ENCODE measurements at places on chromosomes 11 and 22.

- no peak for DNase-seq
These were observed 109.2 kb downstream of the FAM76B start for GRCh38 chr11:95680169-95680929.

GRCh38 chr11:5783255-5783654 lies at the start of gene OR52N5:
OR52N5 (minus strand) TSS chr11:5783355; CDS start chr11:5778634, 4,721 bp downstream.
- DNase-seq: no peak

- no peak for DNase-seq
These were observed 15.9 kb downstream of the CHID1 start for GRCh38 chr11:894575-895201.

GRCh38 chr22:16922076-16922475 lies 85.9 kb downstream of the GAB4 start:
- DNase-seq: no peak

GRCh38 chr11:97463891-97464290 lies 1074.1 kb downstream of the JRKL start:
- DNase-seq: no peak

GRCh38 chr11:119107538-119108145 lies 498 bp downstream of the C2CD2L start:
- no peak for DNase-seq

GRCh38 chr11:44305470-44306051 lies 4.4 kb downstream of the ALX4 start:
- no peak for DNase-seq

DNA sequence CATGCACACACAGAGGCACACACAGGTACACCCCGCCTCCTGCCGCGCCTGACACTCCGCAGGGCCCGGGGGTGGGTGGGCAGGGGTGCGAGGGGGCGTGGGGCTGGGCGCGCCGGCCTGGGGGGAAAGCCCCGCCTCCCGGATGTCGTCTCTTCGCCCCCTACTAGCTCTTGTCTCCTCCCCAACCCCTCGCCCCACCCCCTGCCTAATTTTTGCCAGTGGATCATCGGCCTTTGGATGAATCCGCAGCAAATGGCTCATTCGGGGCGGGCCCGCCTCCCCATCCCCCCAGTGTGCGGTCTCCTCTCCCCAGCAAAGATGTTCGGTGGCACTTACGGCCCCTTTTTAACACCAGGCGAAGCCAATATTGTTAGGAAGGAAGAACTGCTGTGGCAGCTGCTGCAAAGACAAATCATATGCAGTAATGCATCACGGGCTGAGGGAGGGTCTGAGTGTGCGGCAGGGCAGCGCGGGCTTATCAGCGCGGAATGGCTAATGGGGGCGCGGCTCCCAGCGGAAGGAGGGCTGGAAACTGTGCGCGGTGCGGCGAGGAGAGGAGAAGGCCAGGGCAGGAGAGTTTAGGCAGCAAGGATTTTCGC lies 13.4 kb upstream of the NECTIN1 start:
- DNase-seq: no peak

DNA sequence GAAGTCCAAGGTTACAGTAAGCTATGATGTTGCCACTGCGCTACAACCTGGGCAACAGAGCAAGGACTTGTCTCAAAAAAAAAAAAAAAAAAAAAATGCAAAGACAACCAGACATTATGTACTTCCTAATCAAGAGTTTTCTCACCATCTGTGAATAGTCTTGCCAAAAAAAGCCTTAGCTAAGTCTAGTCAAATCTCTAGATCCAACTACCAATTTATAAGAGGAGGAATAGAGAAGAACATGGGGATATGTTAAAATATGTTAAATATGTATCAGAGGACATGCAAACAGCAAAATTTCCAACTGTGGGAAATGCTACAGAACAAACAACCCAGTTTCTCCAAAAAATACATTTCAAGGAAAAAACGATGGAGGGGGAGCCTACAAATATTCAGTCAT lies 45.6 kb downstream of the USP28 start:
- DNase-seq: no peak

DNA sequence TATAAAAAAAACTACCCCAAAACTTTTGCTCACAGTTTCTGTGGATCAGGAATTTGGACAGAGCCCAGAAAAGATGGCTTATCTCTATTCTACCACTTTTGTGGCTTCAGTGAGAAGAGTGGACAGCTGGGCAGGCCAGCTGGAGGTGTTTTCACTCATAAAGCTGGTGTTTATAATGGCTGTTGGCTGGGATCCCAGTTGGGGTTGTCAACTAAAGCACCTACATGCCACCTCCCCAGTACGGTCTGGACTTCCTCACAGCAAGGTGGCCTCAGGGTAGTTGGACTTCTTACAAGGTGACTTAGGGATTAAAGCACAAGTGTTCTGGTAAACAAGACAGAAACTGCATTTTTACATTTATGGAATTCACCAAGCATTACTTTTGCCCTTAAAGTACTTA lies 171.0 kb downstream of the NELL1 start:
- DNase-seq: no peak

DNA sequence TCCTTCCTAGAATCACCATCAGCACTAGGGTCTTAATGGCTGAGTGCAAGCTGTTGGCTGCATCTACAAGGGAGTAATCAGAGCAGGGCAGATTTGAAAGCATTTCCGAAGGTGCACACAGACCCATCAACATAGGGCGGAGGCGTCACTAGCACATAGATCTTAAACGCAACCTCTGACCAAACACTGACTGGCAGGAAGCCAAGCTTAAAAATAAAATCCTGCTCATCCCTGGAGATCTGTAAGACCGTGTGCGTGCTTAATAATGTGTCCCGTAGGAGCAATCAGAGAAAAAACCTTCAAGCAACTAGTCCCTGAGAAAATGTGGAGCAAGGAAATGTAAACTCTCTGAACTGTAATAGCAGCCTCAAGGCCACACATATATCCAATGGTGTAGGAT lies 470.5 kb downstream of the ETS1 start:
- no peak for DNase-seq

DNA sequence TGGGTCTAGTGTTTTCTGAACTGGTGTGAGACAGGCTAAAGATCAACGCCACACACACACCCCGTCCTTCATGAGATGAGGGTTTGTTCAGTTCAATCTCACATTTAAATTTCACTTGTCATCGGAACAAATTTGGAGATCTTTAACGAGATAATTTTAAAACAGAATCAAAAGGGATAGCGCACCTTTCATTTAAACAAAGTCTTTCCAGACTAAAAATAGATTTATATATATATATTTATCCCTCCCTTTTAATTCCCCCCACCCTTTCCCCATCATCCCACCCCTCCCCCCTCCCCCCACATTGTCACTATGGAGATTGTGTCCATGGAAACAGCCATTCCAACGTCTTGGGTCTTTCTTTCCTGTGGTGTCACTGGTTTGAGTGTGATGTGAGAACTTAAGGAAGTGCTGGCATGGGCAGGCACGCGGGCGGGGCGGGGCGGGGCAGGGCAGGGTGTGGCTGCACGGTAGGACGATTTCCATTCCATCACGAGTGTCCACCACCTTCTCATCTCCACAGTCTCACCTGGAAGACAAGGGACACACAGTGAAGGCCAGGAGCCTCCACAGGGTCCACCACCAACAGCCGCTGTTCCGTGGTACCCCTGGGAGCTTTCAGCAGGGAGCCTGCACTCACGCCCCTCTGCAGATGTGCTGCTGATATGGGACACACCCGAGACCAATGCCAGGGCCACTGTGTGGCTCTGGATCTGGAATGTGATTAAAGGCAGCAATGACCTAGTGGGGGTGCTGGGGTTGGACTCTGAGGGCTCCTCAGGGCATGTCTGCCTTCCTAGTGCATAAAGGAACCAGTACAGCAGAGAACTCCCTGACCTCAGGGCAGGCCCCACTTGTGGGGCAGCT lies 30.5 kb upstream of the CYP2D6 start:
- no peak for DNase-seq

DNA sequence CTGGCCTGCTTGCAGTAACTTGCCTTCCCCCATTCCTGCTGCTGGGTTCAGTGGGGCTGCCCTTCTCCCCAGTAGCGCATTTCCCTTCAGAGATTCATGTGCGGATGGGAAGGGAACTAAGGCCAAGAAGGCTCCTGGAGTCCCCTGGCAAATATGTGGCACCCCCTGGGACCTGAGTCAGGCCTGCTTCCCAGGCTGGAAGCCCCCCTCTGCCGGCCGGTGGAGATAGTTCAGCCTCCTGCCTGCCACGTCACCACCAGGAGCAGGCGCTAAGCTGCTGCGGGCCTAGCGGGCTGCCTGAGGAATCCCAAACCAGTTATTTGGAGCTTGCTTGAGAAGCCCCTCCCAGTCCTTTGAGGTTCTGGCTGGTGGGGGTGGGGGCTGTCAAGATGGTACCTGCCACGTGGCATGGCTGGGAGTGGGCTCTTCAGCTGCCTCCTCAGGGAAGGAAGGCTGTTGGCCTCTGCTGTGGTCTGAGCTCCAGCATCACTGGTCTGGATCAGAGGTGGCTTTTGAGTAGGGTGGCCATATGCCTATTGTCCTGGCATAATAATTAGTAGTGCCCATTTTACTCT lies 2.0 kb downstream of the SERPINH1 start:
- DNase-seq: peak; percentile 68

DNA sequence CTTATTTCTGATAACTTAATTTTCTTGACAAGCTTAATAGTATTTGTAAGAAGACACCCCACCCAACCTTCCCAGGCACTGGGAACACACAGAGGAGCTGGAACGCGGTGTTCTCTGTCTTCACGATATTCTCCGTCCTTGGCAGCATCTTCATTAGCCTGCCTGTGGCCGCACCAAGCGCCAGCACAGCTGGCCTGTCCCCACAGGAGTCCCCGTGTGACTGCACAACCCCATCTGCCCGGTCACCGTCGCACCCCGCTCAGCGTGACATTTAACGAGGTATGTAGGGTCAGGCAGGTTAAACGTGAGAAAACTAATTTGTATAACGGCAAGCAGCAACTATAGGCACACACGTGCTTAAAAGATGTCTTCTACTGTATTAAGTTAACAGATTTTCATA lies 293.3 kb downstream of the BRD1 start:
- peak; percentile 10 for DNase-seq

GRCh38 chr11:36056160-36056751 lies 112.4 kb downstream of the LDLRAD3 start:
- no peak for DNase-seq

DNA sequence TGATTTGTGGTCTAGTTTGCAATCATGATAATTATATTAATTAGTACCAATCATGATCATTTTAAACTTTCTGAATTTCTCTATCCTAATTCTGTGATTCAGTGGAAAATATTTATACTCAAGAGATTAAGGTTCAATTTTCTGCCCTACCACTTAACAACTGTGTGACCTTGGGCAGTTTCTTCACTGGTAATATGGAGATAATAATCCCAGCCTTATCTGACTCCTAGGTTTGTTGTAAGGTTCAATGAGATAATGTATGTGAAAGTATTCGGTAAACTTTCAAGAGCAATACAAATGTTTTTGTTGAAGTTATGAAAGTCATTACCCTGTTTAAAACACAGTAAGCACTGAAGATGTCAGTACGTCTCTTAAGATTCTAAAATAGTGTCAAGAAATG lies 36.3 kb downstream of the CSTPP1 start:
- no peak for DNase-seq

- no peak for DNase-seq
These were observed 8.5 kb downstream of the SIK3 start for GRCh38 chr11:117089685-117090084.

Measured in ureter (tissue), 1 donor.